Fibroblast of mammary gland (primary cell): ENCODE measurements at places on chromosomes 16 and 17.

DNA sequence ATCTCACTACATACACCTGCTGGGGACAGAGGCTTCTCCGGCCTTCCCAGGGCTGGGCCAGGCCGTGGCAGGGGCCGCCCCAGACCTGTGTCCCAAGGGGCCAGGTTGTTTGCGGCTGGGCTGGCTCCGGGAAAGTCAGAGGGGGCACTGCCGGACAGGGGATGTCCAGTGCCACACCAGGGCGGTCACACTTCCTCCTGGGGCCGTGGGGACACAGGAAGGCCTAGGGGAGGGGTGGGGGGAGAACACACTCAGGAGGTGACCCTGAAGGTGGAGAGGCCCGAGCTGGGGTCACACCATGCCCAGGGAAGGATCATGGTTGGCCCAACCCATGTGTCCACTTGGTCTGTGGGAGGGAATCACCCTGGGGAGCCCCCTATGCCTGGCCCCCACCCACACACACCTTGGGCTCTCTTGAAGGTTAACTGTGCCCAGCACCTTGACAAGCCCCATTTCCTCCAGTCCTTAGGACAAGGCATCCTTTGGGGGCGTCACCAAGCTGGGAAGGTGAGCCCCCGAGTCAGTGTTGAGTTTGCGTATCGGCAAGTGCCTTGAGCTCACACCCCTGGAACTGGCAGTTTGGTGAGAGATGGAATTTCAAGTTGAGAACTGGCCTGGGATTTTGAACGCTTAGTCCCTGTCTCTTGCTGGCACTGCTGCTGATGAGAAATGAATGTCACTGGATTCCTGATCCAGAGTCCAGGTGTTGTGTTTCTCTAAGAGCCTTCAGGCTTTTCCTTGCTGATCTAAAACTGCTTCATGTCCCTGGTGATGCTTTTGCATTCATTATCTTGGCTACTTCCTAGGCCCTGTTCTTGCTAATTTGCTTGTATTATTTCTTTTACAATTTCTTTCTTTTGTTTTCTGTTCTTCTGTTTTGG, 7.7 kb upstream of the ACTG1 start:
- DNase-seq, result no peak

DNA sequence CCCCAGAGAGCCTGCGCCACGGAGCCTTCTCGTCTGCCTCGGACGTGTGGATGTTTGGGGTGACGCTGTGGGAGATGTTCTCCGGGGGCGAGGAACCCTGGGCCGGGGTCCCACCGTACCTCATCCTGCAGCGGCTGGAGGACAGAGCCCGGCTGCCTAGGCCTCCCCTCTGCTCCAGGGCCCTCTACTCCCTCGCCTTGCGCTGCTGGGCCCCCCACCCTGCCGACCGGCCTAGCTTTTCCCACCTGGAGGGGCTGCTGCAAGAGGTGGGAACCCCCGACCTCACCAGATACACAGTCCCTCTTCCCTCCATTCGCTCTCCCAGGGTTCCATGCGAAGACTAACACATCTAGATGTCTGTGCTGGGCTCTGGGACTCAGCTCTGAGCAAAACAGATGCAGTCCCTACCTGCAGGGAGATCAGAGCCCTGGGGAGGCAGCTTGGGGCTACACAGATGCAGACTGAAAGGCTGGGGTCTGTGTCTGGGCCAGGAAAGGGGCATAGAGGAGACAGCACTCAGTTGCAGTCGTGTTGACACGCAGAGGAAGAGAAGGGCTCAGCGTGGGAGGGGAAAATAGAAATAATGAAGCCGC, 3.7 kb downstream of the TNK1 start:
- DNase-seq, result no peak

GRCh38 chr16:55839115-55839514, 6.2 kb upstream of the CES1 start:
- no peak for DNase-seq

DNA sequence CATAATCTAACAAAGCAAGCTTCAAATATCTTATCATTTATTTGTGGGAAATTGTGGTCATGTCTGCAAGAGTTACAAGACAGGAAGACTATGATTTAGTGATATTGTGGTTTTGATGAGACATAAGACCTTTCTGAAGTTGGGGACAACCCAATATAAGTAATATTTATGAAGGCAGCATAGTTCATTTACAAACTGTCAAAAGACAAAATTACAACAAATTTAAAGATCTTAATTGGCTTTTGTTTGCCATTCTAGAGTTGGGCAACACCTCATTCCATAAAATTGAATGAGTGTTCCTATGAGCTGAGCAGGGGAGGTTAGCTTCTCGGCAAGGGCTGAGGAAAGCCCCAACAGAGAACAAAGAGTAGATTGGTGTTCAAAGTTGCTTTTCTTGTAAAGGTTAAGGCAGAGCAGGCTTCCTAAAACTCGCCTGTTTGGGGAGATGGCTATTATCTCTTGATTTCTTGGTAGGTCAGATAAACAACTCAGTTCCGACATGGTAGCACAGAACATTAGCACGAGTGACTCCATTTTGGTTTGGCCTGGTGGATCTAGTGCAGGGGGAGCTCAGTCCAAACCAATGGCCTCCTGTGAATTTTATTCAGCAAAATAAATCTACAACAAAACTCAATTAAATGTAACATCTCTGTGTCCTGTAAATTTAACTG, 10.9 kb upstream of the MMD start:
- DNase-seq, result peak; percentile 64

DNA sequence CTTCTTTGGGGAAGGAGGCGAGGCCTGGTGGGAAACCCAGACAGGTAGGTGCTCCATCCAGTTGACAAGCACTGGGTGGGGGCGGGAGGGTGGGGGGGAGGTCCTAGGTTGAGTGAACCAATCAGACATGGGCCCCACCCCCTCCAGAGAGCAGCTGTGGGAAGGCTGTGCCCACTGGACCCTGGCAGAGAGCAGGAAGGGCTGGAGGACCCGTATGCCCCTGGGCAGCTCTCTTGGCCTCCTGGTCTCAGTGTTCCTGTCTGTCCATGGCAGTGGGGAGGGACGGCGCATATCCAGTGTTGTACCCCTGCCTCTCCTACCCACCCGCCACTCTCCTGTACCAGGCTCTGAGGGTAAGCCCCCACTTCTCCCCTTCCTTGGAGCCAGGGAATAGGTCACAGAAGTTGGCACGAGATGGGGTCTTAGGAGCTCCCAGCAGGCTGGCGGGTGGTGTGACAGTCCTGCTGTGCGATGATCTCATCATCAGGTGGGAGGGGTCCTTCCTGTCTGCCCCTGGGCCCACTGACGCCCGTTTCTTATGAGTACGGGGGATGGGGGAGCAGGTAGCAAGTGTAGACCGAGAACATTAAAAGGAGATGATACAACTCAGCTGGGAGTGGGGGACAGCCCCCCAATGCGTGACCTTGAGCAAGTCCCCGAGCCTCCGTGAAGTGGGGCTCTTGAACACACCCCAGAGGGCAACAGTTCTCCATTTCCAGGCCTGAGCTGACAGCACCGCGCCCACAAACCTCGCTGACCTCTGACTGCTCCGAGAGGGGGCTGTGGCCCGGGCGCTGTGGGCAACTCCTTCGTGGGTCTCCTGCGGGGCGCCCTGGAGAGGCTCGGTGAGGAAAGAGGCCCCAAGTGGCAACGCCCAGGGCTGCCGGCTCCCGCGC, 1.2 kb upstream of the ZFPM1 start:
- DNase-seq, result no peak

DNA sequence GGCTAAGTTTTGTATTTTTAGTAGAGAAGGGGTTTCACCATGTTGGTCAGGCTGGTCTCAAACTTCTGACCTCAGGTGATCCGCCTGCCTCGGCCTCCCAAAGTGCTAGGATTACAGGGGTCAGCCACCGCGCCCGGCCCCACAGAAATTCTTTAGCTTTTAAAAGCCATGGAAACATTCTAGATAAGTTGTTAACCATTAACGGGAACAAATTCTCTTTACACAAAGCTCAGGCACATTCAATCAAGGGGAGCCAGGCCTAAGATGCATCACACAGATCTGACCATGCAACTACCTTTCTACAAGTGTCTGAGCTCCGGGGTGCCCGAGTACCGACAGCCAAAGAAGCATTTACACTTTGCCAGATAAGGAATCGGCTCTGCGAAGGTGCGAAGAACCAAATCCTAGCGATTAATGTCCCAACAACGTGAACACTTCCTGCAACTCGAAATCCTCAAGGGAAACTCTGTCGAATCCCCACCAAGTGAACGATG, 1.0 kb downstream of the EMC8 start:
- DNase-seq, result no peak

DNA sequence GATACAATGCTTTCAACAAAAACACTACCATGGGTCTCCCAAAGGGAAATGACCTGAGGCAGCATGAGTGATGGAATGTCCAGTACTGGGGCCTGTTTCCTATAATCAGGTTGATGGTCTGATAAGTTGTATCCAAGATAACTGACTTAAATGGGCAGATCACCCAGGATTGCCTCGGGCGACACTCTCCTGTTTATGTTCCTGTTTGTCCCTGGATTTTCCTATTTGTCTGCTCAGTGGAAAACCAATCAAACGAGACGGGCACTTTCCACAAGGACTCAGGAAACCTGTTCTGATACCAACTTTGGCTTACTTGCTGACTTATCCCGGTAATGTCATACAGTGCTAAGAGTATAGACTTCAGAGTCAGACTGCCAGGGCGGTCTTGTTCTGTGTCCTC, 27.4 kb downstream of the USP43 start:
- DNase-seq, result no peak

DNA sequence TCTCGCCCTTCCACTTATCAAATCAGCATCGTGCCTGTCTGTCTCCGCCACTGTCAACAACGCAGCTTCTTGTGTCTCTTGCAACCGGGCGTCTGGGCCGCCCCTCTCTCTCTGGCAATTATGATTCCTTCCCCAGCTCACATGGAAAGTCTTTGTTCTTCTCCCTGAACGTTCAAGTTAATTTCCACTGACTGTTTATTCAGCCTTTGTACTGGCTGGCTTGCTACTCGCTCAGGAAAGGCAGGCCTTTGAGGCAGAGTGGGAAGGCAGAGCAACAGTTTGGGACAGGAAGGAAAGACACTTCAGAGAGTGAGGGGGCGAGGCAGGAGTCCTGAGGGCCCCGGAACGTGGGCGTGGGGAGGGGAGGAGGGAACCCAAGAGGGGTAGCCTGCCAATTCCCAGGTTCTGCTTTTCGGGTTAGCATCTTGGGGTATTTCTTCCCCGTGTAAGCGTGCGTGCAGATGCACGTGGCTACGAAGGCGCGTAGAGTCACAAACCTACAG, 50.8 kb downstream of the AKAP1 start:
- DNase-seq, result no peak

DNA sequence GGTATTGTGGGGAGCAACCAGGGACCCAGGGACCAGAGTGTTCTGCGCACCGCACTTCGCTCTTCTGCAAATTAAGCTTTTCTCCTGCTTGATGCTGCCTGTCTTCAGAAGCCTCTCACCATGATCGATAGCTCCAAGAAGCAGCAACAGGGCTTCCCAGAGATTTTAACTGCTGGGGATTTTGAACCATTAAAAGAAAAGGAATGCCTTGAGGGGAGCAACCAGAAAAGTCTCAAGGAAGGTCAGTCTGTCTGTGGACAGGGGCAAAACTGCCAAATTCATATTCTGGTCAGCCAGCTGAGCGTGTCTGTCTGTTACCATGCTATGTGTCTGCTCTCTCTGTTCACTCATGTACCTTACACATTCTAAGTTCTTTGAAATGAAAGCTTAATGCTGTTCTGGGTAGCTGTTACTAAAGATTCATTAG, 115.7 kb downstream of the MRTFB start:
- peak; percentile 36 for DNase-seq

- no peak for DNase-seq
These were observed 320.5 kb upstream of the TNRC6C start for GRCh38 chr17:77637818-77638575.

DNA sequence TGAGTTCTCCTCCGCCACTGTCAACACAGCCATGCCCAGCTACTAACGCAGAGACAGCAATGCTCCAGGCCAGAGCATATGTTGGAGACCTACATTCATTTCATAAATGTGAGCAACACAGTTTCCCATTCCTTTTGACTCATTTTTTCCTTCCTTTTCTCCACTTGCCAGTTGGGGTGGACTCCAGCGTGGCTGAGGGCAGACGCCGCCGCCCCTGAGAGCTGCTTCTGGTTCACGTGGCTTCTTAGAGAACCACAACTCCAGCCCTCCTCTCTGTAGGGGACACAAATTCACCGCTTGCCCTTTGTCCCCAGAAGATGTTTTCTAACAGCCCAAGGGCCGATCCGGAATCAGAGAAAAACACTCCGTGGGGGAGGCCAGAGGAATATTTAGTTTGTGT, 45.8 kb upstream of the ZCCHC14 start:
- DNase-seq, result peak; percentile 60

DNA sequence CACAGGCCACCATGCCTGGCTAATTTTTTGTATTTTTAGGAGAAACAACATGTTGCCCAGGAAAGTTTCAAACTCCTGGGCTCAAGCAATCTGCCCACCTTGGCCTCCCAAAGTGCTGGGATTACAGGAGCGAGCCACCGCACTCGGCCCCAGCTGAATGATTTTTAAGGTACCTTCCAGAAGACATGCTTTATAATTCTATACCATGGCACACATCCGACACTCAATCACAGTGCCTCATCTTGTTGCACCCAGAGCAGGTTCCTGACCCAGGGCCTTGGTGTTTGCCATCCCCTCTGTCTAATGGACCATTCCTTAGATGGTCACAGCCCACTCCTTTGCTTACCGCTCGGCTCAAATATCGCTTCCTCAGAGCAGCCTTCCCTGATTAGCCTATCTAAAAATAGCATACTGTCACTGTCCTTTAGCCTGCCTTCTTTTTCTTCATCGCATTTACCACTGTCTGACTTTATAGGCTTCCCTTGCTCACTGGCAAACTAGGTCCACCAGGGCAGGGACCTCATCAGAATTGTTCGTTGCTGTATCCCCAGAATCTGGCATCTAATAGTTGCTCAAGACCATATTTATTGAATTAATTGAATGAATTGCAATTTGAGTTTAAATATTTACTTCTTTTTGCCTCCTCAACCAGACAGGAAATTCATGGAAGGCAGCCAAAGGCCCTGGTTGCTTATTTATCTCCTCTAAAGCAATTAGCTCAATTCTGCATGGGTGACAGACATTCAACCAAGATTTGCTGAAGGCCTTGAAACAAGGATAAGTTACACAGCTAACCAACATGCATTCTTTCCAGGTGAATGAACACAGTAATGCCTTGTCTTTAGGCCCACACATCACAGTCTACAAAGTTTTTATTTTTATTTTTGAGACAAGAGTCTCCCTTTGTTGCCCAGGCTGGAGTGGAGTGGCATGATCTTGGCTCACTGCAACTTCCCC, 6.3 kb upstream of the TENT4B start:
- DNase-seq, result no peak

GRCh38 chr17:45895969-45896785, 1.8 kb downstream of the MAPT start:
- no peak for DNase-seq

- DNase-seq, result no peak
These were observed 320.2 kb downstream of the MAP2K6 start for GRCh38 chr17:69734656-69735055.

DNA sequence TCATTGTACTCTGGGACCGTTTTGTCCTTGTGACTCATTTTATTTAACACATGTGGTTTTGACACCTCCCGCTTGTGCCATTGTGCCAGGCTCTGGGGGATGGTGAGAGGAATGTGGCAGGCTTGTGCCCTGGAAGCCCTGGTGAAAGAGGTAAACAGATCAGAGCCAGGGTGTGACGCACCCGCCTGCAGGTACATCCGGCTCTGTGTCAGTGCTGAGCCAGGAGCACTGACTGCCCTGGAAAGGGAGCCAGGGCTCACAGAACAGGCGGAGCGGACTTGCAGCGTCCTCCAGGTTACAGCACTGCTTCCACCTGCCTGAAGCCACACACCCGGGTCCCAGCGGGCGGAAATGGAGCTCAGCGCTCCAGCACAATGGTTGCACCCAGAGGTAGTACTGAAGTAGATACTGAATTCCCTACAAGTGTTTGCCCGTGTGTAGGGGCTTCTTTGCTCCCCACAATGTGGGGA, 30.6 kb downstream of the CDRT15 start:
- no peak for DNase-seq

GRCh38 chr17:8720596-8720995, 24.0 kb downstream of the CCDC42 start:
- no peak for DNase-seq
